Stimulated activated CD4-positive, alpha-beta T cell treated with anti-CD3 and anti-CD28 coated beads, Interleukin-1b, Interleukin-23, amount 100 ng/mL, for 1 hour (primary cell): ENCODE measurements at places on chromosomes 3 and 15.

DNA sequence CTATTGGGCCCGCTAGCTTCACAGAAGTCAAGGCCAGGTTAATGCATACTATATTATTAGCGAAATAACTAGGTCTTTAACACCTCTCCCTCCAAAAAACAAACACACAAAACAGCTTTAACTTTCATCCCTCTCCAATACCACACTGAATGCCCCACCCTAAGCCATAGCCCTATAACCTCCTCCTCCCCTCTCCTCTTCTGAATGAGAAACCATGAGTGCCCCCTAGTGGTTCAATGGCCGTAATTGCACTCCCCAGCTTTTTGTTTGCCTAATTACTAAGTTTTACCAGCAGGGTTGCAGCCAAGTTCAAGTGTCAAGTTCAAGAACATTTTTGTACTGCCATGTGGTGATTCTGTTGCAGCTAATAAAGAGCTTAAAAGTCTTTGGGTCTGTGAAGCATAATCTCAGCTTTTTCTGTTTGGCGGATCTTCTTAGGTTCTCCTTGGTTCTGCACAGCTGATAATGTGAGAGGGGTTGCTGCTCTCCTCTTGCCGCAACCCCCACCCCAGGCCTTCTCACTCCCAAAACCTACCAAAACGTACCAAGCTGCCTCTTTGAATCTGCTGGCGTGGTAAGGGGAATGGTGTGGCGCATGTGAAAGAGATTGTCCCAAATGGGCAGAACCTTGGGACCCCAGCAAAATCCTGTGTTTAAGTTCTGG, 57.9 kb downstream of the RPL22L1 start:
- peak; percentile 14 for DNase-seq

DNA sequence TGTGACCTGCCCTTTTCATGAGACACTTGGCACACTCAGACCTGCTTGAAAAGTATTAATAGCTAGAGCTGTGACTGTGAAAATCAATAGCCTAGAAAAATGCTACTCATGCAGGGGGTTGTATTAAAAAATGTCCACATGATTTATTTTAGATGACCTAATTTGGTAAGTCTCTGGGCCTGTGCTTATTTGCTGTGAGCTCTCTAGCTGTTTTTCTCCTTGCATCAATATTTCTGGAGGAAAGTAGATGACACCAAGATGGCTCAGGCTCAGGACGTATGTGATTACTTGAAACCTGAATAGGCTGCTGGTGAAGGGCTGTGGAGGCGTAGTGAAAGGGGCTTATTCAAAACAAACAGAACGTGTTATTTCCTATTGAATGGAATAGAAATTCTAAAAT, 29.5 kb downstream of the KCNAB1 start:
- DNase-seq = no peak

DNA sequence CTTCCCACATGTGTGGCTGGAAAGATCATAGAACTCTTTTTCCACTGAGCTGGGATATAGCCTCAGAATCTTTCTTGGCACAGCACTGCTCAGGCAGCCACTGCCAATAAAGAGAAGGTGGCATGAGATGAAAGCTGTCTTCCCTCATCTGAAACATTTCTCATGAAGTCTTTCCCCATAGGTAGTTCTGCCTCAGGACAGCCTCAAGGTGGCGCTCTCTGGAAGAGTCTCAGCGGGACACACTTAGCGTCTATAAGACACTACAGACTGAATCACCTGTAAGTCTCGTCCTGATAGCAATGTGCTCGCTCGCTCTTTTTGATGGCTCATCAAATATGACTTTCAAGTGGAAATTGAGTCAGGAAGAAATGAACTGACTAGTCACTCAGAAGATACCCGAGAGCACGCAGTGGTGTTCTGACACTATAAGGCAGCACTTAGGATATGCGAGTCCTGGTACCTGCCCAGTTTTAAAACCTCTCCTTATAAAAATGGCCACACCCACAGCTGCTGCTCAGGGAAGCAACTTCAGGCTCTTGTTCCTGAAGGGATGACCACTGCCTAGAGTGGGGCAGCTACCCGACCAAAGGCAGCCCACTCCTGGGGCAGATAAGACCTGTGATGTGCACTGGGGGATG, 269.5 kb downstream of the SUCLG2 start:
- no peak for DNase-seq

- no peak for DNase-seq
Observed at GRCh38 chr3:45682311-45682710, 6.9 kb upstream of the SACM1L start.

DNA sequence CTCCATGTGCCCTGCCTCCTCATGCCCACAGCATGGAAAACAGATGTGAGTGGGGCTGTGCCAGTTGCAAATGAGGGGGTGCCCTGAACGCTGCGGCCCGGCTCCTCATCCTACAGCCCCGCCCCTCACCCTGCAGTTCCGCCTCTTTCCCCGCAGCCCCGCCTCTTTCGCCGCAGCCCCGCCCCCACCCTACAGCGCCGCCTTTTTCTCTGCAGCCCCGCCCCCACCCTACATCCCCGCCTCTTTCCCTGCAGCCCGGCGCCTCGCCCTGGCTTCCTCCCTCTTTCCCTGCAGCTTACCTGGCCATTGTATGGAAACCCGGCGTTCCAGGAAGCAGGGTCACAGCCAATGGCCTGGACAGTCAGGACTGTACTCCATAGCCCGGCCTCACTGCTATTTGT, 284.9 kb downstream of the TLE3 start:
- no peak for DNase-seq

DNA sequence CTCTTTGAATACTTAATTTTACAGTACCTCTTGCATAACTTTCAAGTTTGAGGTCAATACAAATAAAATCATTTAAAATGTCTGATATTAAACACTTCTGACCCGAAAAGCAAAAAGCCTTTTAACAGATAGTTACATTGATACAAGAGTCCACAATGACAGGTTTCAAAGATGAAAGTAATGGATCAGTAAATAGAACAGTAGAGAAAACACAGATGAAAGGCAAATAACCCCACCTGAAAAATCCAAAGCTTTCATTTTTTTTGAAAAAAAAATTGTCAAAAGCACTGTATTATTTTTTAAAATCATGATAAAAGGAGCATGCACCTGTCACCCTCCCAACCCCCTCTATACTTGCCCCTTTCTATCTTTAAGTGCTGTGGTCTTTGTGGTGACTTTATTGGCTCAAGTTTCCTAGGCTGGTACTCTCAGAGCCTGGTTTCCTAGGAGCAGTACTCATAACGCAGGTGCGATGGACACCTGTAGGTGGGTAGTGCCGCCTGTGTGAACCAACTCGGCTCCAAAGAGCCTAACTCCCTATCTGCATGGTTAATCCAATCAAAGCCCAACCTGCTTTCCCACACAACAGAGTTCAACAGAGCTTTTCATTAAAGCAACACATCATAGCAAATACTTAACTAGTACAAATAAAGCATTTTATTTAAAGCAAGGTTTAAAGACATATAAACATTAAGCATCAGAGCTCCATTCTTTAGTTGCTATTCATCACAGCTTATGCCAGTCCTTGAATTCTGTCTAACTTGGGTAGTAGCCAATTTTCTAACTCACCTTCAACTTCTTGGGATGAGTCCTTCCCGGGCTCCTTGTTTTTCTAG, 32.2 kb downstream of the LIPC start:
- no peak for DNase-seq

GRCh38 chr15:61336026-61336638, 107.0 kb upstream of the RORA start:
- DNase-seq = no peak

GRCh38 chr15:50260969-50261496, 4.5 kb downstream of the HDC start:
- DNase-seq = no peak

DNA sequence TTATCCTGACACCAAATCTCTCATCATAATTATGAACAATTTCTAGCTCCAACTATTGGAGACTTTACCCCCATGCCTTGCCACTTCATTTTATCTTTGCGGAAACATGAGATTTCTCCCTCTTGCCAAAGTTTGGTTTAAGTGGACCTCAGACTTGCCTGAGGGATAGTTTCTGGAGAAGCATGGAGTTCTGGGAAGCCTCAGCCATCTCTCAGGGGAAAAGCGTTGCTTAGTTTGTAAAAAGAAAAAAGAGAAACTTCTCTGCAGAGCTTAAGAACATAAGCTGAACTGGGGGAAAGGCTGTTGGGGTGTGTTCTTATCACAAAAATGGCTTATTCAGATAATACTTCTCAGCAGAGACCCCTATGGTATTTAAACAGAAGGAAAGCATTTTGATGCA, 347.4 kb upstream of the ADAMTS9 start:
- DNase-seq = no peak

DNA sequence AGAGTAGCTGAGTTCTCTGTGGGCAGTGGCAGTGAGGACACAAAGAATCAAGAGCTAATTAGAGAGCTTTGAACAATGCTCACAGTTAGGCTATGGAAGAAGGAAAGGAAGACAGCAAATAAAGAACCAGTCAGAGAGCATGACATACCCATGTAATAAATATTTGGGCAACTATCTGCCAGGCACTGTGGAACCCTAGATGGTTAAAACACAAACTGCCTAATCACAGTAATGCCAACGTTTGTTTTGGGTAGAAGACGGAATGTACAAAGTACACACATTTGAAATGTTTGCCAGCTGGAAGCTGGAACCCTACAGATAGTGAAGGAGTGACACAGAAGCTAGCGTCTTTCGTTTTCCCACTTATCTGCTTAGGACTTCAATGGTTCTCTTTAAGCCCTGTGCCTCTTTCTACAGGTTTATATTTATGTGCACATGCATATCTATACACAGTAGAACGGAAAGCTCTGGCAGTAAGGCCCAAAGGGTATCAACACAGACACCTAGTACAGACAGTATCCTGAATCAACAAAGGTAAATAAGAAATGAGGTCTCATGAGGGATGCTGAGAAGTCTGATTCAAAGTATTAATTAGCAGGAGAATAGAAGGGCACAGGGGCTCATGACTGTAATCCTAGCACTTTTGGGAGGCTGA, 44.6 kb downstream of the ANKRD28 start:
- no peak for DNase-seq

- no peak for DNase-seq
Observed at GRCh38 chr15:41967506-41968206, 4.7 kb downstream of the EHD4 start.

DNA sequence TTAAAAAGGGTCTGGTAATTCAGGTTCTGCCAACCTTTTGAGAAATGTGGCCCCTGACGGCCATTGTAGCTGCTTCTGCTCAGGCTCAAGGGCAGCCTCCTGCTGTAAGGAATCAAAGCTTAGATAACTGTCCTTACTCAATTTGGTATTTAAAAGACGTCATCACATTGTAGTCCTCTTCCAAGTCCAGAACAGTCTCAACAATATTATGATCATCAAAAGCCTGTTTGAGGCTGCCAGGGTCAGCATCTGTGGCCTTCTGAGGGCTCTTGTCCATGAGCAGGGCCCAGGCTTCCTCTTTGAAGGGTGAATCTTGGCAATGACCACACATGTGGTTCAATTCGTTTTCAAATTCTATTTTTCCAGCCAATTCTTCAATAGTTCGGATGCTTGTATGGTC, 6.0 kb downstream of the C3orf62 start:
- DNase-seq = no peak

GRCh38 chr15:40506964-40507571, 36.3 kb downstream of the CHST14 start:
- DNase-seq = peak; percentile 7

DNA sequence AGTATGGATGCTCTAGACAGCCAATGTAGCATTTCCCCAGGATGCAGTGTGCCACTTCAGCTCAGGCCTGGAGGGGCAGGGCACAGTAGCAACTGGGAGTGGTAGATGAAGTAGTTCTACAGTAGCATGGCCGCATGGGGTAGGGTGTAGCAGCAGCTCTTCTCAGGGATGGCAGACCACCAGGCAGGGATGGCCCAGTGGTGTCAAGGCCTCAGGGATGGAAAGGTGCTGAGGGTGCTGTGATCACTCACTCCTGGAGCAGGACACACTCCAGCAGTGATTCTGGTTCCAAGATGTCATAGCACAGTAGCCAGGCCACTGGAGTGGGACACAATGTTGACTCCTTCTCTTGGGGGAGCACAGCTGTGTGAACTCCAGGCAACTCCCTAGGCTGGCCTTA, 210.9 kb upstream of the LYSMD4 start:
- DNase-seq = no peak

DNA sequence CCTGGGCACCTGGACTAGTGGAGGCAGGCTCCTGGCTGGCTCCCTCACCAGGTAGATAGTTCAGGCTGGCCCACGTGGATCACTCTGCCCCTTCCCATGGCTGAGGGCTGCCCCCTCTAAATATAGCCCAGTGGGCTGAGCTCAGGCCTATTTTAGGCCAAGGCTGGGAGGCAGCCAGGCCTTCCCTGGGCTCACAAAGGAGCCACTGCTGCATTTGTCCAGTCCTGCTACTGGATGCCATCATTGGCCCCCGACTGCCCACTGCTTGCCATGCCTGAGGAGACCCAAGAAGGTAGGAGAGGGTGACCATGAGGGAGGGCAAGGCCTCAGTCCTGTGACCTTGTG, at the start of gene LSMEM2:
TSS of gene LSMEM2 (plus strand) at position 208 of the 345 bp plus-strand sequence. CDS start at position 235, 27 bp downstream.
- DNase-seq = no peak

- no peak for DNase-seq
Observed at GRCh38 chr15:41918506-41919126, 24.8 kb upstream of the SPTBN5 start.

GRCh38 chr15:93111451-93111850, 22.4 kb upstream of the RGMA start:
- DNase-seq = no peak
